ENCODE measurements at places on chromosomes 16 and 17.

DNA sequence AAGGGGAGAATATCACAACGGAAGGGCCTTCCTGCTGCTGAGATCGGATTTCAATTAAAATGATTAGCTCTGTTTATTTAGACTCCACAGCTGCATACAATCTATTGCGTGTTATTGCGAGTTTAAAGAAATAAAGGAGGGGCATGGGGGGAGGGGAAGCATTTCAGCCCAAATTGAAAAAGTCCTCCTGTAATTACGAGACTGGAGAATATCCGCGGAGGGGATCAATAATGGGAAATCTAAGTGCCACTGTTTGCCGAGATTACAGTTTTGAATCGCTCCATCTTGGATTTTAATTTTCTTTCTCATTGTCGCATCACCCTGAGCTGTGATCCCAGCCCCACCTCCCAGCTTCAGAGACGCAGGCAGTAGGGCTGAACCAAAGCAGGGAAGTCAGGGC lies 15.7 kb upstream of the RPL38 start:
- peak; percentile 21 for DNase-seq

GRCh38 chr17:8121407-8121680 lies 2.6 kb downstream of the HES7 start:
- DNase-seq, result no peak

GRCh38 chr16:2420035-2420434 lies 9.2 kb upstream of the CCNF start:
- no peak for DNase-seq

DNA sequence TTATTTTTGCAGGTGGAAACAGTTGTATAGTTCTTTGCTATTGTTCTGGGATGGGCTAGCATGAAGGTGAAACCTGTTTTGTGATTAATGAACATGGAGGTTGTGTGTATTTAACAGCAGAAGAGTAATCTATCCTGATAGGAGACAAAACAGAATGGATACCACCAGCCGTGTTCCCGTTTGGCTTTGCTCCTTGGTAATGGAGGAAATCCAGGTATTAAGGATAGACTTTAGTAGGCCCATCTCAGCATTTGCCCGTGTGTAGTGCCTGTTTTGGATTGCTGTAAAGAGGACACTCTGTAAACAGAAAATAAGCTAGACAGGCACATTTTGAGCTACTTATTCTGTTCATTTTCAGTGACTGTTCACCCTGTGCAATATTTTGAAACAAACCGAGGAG lies 215.1 kb downstream of the RBFOX1 start:
- DNase-seq, result no peak

- no peak for DNase-seq
Observed at GRCh38 chr17:60165971-60166370, 16.2 kb downstream of the CA4 start.
